ENCODE measurements at places on chromosomes 16 and 17.
A peak's percentile ranks its signal among the peaks of the same experiment; 100 is the strongest.

DNA sequence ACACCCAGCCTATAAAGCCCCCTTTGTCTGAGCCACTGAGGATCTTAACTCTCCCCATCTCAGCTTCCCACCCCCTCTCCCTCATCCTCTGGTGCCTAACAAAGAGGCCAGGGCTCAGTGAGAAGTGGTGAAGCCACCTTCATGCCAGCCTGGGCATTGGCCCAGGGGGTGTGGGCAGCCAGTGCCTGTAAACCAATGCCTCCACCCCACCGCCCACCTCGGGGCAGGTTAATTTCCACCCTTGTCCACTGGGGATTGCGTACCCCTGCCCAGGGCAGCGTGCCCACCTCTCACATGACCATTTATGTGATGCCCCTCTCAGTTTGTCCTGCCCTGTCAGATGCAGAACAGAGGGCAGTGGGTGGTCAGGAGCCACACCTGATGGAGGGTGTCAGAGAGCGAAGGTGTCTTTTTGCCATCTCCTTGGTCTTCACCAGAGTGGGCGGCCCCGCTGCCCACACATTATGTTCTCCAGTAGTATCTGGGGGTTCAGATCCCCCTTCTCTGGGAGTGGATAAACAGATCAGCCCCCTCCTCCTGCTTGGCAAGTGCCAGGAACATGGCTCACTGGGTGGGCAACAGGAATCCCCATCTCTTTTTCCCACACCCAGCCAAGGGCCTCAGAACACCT, 10.1 kb upstream of the ARHGAP23 start:
- no peak for DNase-seq

GRCh38 chr17:70945386-70945785, 776.1 kb downstream of the KCNJ2 start:
- no peak for DNase-seq

GRCh38 chr16:48608452-48608851, 1.5 kb downstream of the N4BP1 start:
- DNase-seq: no peak

- no peak for DNase-seq
These were observed 30.4 kb upstream of the CCL1 start for GRCh38 chr17:34393401-34393800.

DNA sequence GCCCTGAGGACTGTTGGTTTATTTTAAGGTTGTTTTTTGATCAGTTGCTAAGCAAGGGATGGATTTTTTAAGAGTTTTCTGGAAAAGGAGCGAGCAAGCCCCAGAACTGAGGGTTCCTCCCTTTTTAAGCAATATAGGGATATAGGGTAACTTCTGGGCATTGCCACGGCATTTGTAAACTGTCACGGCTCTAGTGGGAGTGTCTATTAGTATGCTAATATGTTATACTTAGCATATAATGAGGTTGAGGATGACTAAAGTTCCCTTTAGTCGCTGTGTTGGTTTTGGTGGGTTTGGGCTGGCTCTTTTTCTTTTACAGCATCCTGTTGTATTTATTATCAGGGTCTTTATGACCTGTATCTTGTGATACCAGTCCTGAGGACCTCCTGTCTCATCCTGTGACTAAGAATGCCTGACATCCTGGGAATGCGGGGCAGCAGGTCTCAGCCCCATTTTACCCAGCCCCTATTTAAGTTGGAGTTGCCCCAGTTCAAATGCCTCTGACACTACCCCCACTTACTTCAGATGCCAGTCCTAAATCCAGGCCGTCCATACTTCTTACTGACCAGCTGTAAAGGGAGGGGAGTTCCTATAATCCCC, 59.4 kb downstream of the MFSD11 start:
- DNase-seq: no peak

GRCh38 chr16:67543036-67543435, 14.4 kb downstream of the RIPOR1 start:
- no peak for DNase-seq

DNA sequence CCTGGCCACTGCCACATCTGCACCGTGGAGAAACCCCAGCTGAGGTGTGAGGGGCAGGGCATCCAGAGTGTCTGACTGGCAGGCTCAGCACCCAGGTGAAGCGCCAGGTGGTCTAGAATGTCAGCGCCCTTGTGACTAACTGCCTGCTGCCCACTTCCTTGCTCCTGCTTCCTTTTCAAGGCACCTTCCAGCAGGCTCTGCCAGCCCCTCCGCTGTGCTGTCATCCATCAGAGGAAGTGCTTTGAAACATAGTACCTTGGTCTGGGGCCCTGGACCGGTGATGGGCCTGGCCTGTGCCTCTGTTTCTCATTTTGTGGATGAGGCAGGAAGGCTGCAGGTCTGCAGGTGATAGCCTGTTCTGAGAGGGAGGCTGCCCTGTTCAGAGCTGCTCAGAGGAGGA, 5.5 kb downstream of the SPNS2 start:
- DNase-seq: peak; percentile 21

GRCh38 chr16:57133031-57133430, 40.6 kb downstream of the CPNE2 start:
- DNase-seq: no peak

- no peak for DNase-seq
These were observed 879 bp upstream of the SPG7 start for GRCh38 chr16:89507214-89507833.

DNA sequence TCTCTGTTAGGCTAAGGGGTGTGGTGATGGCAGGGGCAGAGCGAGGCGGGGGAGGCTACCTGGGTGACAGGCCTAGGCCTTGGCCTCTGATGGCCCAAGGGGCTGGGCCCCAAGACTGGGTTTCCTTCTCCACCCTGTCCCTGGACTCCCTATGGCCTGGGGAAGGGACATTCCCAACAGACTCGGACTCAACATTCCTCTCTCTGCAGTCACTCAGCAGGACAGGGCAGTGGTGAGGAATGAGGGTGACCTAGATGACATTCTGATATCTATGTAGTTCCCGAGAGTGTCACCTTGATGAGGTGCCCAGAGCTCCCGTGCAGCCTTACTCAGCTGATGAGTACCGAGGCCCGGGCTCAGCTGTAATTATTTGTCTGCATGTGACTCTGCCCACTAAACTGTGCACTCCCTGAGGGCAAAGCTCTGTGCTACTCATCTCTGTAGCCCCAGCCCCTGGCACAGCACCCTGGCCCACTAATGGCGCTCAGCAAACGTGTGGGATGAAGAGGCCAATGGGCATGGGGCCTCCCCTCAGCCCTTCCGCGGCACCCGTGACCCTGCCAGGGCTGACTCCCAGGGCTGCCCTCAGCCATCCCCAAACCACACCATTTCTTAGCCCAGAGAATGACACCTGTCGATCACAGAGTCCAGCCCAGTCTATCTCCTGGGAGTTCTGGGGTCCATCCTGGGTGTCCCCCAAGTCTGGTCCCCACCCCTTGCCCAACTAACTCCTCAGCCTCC, 2.2 kb downstream of the PLCD3 start:
- DNase-seq: no peak

DNA sequence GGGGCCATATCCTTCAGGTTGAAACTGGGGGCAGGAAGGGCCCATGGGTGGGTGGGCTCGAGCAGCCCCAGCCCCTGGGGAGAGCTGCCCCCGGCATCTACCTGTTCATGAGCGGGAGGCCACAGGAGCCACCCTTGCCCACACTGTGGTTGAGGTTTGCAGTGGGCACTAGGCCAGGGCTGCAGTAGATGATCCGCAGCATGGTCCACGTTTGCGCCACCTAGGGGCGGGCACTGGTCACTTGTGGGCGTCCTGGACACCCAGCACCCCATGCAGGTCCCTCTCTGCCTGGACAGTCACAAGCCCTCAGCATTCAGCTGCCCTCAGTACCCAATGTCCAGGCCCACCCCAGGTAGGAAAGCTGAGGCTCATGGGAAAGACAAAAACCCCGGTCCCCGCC, 1.8 kb upstream of the JMJD8 start:
- DNase-seq: peak; percentile 71

GRCh38 chr16:5296176-5296575, 198.6 kb upstream of the EEF2KMT start:
- no peak for DNase-seq

- DNase-seq: no peak
These were observed 277.1 kb downstream of the XYLT1 start for GRCh38 chr16:17193566-17194100.

DNA sequence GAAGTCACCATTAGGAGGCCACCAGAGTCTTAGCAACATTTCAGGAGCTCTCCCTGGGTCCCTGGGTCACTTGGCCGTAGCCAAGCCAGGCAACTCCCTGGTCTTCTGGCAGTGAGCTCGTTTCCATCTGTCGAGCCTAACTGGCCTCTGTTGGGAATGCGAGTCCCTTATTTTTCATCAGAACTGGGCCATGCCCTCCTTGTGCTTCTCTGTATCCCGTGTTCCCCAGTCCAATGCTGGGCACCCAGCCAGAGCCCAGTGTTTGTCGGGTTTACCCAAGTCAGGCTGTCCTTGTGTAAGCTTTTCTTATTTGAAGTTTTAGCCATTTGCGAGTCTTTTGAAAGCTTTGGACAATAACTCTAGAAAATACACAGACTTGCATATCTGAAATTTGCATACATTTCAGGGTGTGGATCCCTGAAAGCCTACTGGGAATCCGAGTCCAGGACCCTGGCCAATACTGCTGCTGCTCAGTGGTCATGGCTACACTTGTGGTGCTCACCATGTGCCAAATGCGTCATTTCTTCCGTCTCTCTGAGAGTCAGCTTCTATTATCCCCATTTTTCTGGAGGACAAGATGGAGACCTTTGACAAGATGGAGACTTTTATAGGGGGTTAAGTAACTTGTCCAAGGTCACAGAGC, 81.6 kb upstream of the LGALS9 start:
- no peak for DNase-seq

DNA sequence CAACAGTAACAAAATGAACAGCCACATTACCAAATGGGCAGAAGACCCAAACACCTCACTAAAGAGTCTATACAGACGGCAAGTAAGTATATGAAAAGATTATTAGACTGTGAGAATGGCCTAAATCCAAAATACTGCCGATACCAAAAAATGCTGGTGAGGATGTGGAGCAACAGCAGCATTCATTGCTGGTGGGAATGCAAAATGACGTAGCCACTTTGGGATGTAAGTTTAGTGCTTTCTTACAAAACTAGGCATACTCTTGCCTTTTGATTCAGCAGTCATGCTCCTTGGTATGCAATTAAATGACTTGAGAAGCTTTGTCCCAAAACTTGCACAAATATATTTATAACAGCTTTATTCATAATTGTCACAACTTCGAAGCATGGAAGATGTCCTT, 43.8 kb downstream of the RABEP1 start:
- DNase-seq: no peak

DNA sequence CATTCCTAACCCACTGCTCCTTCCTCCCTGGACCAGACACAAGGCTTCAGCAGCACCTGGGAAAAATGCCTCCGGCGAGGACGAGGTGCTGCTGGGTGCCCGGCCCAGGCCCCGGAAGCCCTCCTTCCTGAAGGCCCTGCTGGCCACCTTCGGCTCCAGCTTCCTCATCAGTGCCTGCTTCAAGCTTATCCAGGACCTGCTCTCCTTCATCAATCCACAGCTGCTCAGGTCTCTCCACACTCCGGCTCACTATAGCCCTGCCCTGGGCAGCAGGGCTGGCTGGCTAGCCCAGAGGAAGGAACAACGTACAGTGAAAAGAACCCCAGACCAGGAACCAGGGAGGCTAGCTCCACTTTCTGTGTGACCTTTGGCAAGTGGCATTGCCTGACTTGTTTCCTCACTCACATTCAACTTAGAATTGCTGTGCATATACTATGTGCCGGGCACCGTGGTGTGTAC, 26.2 kb downstream of the ABCC3 start:
- peak; percentile 21 for DNase-seq

- no peak for DNase-seq
These were observed 7.1 kb downstream of the FAHD1 start for GRCh38 chr16:1834096-1834495.

DNA sequence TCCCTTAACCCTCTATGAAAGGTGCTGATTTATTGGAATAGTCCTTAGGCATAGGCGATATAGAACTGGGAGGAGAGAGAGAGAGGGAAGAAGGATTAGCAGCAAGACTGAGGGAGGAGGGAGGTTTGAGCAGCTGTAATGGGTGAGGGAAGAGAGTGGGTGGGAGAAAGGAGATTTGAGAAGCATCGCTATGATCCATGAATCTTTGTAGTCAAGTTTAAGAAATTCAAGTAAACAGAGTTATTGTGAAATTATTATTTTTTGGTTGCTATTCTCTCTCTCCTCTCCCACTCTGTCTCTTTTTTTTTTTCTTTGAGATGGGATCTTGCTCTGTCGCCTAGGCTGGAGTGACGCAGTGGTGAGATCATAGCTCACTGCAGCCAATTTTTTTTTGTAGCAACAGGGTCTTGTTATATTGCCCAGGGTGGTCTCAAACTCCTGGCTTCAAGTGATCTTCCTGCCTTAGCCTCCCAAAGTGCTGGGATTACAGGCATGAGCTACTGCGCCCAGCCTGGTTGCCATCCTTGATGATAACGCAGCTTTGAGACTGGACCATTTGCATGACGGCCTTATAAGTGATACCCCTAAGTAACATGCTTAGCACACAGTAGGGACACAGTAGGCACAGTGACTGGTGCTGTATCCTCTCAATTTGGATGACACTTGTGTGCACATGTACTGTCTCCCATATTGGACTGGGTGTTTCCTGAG, 21.0 kb upstream of the TNS4 start:
- no peak for DNase-seq
